ENCODE measurements at places on chromosomes 7 and 10. TPM values are rescaled to one million over a fixed set of nuclear protein-coding genes. Genes with fewer than 3 reads are reported as not detected.

GRCh38 chr10:102152545-102152890 is 329 bp downstream of the NOLC1 start:
- peak overlapping the region; percentile 62 for H3K4me3 ChIP-seq
- no peak for DNase-seq
- no peaks in the 10 kb centered on the region for H3K4me1 ChIP-seq
- H3K27me3 ChIP-seq: no peaks in the 10 kb centered on the region
- no peak overlapping the region for H3K27ac ChIP-seq

Gene CAMK2B
- 2.4 TPM for total RNA-seq

DNA sequence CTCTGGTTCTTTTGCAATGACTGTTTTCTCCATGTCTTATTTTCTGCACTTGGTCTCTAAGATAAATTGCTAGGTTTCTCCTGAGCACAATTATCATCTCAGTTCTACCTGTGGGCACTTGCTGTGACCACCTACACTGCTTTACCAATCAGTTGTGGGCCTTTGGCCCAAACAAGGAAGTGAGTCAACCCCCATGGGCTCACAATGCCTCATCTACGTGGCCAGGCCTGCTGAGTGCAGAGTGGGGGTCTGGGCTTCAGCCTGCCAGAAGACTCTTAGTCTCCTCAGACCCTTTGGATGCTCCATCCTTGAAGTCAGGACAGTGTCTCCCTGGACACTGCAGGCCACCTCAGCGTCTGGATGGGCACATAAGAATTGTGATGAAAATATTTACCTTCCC is 20.3 kb downstream of the SCART1 start:
- no peaks in the 10 kb centered on the region for H3K27me3 ChIP-seq
- H3K27ac ChIP-seq: no peak overlapping the region
- no peaks in the 10 kb centered on the region for H3K4me1 ChIP-seq

GRCh38 chr10:34189830-34190229 is 625.3 kb downstream of the PARD3 start:
- DNase-seq: no peak
- H3K27me3 ChIP-seq: no peaks in the 10 kb centered on the region
- no peak overlapping the region for H3K27ac ChIP-seq

Gene CALML5
- total RNA-seq: not detected

Gene CACNB2
- 14.6 TPM for total RNA-seq

GRCh38 chr10:128527711-128528110 is 401.5 kb upstream of the MKI67 start:
- no peaks in the 10 kb centered on the region for H3K36me3 ChIP-seq
- H3K27me3 ChIP-seq: no peaks in the 10 kb centered on the region
- H3K27ac ChIP-seq: no peak overlapping the region
- H3K4me1 ChIP-seq: no peaks in the 10 kb centered on the region
- DNase-seq: no peak

DNA sequence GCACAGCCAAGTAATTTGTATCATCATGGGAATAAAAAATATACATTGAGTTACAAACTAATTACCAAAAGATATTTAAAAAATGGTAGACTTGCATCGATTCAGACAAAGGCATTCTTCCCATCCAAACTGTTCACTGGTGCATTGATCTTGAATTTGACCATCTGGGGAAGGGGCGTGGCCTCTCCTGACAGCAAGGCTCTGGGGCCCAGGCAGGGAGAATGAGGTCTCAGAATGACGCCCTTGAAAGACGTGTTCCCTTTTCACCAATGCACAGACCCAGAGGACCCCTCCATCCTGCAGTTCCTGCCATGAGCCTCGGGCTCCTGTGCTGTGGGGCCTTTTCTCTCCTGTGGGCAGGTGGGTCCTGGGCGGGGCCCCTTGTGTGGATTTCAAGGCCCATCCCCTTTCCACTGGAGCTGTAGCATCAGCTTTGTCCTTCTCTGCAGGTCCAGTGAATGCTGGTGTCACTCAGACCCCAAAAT is 91.1 kb upstream of the PRSS58 start:
- no peaks in the 10 kb centered on the region for H3K27me3 ChIP-seq
- no peak for DNase-seq
- no peak overlapping the region for H3K27ac ChIP-seq

DNA sequence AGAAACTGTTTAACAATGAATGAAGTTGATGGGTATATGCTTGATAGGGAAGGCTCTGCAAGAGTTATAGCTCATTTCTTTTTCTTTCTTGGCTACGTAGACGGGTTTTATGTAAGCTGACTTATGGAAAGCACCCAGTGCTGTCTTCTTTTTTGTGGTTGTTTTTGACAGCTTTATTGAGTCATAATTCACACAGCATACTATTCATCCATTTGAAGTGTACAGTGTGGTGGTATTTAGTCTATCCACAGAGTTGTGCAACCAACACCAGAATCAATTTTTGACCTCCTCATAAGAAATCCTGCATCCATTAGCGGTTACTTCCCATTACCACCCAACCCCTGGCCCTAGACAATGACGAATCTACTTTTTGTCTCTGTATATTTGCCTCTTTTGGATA is 240.6 kb upstream of the KIAA1217 start:
- no peak overlapping the region for H3K4me3 ChIP-seq
- DNase-seq: no peak
- H3K4me1 ChIP-seq: no peaks in the 10 kb centered on the region
- no peaks in the 10 kb centered on the region for H3K27me3 ChIP-seq

DNA sequence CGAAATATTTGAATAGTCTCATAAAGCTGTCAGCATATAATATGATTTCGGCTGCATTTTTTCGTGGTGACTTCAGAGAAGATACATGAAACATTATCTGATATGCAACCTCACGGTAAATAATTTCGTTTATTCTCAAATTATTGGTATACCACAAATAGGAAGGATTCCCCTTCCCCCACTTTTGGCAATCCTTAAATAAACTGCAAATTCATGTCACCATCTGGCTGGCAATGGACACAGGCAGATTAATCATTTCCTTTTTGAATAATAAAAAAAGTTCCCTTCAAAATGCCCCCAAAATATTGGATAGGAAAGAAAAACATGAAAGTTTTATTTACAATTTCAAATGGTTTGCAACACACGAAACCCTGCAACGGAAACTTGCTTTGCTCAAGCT is 234.5 kb upstream of the MEOX2 start:
- no peaks in the 10 kb centered on the region for H3K27me3 ChIP-seq
- H3K27ac ChIP-seq: no peak overlapping the region
- H3K4me3 ChIP-seq: no peak overlapping the region
- no peak for DNase-seq

DNA sequence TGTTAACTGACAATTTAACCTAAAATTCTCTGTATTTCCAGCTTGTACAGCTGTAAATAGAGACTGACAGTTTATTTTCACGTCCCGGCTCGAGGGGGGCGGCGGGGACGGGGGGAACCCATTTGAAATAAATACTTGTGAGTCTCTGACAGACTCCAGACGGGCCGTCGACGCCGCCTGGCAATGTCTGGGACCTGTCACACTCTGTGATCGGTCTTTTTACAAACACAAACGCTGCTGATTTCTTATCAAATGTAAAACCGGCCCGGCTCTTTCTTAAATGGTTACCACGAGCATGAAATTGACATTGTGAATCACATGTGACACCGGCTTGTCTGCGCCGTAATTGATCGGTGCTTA is 57.0 kb downstream of the UNCX start:
- H3K36me3 ChIP-seq: no peaks in the 10 kb centered on the region
- H3K27ac ChIP-seq: no peak overlapping the region
- peak overlapping the region; percentile 0 for H3K4me3 ChIP-seq
- H3K27me3 ChIP-seq: no peaks in the 10 kb centered on the region
- DNase-seq: peak; percentile 47

DNA sequence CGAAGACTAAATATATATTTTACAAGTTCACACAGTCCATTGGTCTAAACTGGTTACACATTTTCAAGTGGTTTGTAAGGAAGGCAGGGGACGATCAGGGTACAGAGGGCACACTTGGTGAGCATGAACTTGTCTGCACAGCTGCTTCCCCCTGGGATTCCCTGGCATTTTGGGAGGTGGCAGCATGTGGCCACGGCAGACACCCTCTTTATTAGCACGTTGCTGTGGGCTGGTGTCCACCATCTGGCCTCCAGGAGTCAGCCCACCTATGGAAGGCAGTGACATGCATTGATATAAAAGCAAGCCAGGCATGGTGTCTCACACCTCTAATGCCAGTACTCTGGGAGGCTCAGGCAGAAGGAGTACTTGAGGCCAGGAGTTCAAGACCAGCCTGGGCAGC is 350.2 kb downstream of the TYW1 start:
- H3K27me3 ChIP-seq: no peaks in the 10 kb centered on the region
- DNase-seq: no peak
- H3K4me3 ChIP-seq: no peak overlapping the region
- no peak overlapping the region for H3K27ac ChIP-seq
- no peaks in the 10 kb centered on the region for H3K4me1 ChIP-seq

Measured in aorta (tissue), 5 donors.